ENCODE measurements at places on chromosomes 3 and 15.

DNA sequence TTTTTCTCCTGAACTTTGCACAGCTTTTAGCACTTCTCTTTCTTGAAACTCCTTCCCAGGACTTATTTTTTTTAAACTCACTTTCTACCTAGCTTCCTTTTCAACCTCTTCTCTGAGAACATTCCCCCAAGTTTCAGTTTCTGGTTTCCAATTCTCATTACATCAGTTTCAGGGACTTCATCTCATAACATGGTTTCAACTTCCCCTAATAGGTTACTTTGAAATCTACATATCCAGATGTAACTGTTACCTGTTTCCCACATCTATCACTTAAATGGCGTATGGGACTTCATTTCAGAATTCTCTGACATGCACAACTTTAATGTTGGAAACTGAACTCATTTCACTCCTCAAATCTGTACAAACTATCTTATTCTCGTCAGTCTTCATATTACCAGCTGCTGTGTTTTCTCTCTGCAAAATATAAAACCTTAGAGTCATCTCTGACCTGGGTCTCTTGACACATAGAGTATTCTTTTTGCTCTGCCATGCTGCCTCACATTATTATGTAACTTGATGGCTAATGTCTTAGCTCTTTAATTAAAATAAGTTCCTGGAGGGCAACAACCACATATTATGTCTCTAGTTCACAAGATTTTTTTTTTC lies 58.4 kb downstream of the NME9 start:
- DNase-seq: no peak

DNA sequence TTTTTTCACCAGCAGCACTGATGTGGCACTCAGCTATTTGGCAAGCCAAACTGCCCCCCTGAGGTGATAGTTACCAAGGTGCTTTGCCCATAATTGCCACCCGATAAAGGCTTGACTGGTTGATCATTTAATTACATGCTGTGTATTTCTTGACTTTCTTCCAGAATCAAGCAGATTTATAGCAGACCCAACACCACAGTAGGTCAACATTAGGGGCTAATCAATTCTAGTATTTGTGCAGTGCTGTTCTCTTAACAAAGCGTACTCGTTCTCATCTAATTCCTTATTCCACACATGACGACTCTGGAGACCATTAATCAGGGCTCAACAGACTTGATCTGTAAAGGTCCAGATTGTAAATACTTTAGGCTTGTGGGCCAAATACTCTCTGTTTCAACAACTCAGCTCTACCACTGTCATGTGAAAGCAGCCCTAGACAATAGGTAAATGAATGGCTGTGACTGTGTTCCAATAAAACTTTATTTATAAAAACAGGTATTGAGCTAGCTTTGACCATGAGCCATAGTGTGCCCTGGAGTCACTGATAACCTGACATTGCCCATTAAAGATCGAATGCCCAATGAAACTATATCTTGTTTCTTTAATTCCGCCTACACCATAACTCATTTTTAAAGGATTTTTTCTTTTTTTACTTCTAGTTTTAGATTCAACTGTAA lies 119.1 kb upstream of the TMC3 start:
- DNase-seq: no peak

GRCh38 chr15:59321000-59321689 lies 51.5 kb downstream of the MYO1E start:
- DNase-seq: no peak

- DNase-seq: no peak
These were observed 37.4 kb upstream of the NMNAT3 start for GRCh38 chr3:139715166-139715565.

DNA sequence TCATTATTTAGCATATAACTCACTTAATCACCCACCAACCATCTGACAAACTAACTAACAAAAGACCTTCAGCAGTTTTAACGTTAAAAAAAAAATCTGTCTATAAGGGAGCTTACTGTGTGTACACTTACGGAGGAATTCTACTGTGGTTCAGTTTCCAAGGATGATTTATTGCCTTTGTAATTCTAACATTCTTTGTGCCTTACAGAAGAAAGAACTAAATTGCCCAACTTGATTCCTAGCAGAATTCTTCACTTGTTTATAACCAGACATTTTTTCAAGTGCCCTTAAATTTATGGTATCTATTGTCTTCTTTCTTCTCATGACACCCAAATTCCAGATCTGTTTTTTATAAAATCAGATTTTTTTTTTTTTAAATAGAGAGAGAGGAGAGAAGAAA lies 119.7 kb upstream of the IGSF10 start:
- no peak for DNase-seq

GRCh38 chr3:94082391-94082937 lies 19.6 kb downstream of the NSUN3 start:
- DNase-seq: no peak

- DNase-seq: no peak
These were observed 37.4 kb downstream of the CPN2 start for GRCh38 chr3:194313560-194314387.

DNA sequence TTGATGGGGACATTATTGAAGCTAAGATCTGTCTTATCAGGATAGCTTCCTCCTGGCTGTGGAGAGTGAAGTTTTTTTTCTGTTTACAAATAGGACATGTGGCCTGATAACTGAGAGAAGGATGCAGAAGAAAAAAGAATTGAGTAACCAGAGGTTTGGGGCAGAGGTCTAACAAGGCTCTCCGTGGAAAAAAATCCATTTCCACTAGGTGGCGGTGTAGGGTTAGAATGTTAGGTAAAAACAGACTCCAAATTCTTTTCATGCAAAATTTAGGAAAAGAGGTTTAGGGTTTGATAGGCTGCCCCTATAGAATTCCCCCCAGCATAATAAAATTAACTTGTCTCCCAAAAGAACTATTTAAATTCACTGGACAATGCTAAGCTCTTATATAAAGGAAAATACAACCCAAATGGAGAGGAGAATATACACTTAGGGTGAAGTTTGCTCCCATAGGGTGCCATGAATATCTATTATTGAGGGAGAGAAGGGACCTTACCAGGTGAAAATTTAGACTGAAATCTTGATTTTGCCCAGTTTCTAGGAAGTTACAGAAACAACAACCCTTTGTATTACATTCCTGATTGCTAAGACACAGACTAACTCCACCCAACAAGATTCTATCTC lies 1560.4 kb downstream of the OTOL1 start:
- DNase-seq: no peak

- DNase-seq: no peak
These were observed 198.8 kb downstream of the XXYLT1 start for GRCh38 chr3:195071916-195072820.

GRCh38 chr3:108879915-108880314 lies 57.3 kb downstream of the TRAT1 start:
- no peak for DNase-seq

GRCh38 chr3:124113485-124113884 lies 121.6 kb upstream of the ROPN1 start:
- DNase-seq: no peak

- no peak for DNase-seq
These were observed 10.1 kb downstream of the VPS13C start for GRCh38 chr15:62050115-62050514.

DNA sequence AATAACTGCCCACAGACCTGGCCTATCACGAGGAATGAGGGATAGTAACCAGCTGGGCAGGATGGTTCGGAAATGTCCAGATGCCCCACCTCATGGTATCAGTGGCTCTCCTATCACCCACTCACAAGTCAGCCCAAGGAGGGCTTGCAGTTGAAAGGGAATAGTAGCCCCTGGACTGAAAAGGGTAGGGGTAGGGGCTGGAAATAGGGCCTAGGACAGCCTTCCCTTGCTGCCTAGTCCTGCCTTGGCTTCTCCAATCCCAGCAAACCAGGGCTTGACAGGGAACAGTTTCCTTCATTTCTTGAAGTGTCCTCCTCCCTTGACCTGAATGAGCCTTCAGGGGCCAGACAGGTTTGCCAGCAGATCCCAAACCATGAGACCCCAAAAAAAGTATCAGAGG lies 1.2 kb upstream of the CACNA2D2 start:
- DNase-seq: no peak

DNA sequence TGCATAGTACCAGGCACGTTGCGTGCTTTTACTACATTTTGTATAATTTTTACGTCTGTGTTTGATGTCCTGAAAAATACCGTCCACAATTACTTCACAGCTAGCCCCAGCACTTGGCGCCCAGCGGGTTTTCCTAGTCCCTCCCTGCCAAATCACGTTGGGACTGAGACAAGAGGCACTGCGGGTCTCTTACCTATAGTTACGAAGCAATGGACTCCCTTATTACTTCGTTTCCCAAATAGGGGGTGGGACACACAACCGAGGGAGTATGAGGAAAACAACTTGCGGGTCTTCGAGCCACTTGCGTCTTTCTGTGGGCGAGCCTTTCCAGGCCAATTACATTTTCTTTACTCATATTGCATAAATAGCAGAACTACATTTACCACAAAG lies 620 bp upstream of the CMSS1 start:
- DNase-seq: no peak

DNA sequence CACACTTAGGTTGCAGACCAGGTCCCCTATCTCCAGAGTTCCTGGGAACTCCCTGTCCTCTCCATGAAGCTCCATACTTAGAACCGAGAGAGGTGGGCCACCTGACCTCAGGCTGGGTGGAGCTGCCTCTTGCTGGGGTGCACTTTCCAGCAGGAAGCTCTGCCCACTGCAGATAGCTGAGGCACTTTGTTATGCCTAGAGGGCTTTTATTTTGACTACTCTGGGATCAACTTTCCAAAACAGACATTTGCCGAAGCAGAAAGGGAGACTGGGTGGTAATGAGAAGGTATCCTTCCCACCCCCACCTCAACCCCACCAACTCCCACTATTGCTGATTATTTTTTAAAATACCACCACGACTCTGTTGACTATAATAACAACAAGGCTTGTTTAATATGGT lies 54.7 kb downstream of the CLDN11 start:
- DNase-seq: no peak

- no peak for DNase-seq
These were observed 6.6 kb downstream of the EHD4 start for GRCh38 chr15:41965441-41966413.

DNA sequence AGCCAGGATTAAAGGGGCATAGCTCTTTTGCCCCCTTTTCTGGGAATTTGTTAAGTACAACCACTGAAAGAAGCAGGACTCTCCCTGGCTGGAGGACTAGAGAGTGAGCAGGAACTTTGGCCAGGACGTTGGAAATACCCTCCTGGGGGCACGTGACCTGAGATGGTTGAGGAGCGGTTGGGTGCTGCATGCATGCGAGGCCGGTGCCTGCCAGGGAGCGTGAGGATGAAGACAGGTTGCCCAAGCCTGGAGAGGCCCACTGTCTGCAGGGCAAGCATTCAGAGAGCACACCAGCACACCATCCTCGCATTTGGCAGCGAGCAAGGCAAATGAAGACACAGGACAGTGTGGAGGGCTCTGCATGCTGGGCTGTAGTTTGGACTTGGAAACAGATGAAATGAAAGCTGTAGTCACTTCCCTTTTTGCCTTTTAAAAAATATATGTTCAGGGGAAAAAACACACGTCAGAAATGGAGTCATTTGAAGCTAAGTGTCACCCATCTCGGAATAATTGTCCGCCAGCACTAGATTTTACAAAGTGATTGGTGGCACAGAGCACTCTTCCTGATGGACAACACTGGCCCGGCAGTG lies 217.6 kb downstream of the SLCO3A1 start:
- no peak for DNase-seq

- DNase-seq: no peak
These were observed 488.7 kb downstream of the AGBL1 start for GRCh38 chr15:86568378-86568777.

- no peak for DNase-seq
These were observed 66.9 kb downstream of the SLCO2A1 start for GRCh38 chr3:133962849-133963248.

- DNase-seq: no peak
These were observed 65.5 kb downstream of the CCR4 start for GRCh38 chr3:33016846-33017405.

DNA sequence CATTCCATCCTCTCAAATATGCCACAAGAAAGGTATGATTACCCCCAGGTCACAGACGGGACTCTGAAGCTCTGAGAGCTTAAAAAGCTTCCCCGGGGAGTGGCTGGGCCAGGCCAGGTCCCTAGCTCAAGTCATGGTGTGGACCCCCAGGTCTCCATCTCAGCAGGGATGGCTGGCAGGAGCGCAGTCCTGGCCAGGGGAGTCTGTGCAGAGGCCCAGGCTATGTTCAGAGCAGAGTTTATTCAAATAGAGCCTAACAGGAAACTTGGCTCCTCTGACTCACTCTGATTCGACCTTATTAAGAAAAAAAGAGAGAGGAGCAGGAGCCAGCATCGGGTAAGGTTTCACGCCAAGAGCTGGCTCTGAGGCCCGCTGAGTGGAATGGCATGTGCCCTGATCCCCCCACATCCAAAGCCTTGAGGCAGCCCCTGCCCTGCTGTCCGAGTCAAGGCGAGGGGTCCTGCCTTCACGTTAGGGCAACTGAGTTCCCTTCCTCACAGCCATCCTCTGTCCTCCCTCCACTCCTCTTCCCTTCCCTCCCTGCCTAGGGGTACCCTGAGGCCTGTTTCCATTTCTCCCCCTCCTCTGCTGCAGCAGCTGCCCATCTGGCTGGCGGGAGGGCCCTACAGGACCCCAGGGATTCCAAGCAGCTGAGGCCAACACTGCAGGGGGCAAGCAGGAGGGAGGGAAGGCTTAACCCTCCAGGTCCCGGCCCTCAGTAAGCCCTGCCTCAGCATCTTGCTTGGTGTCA lies 1.9 kb upstream of the LOXL1 start:
- no peak for DNase-seq

DNA sequence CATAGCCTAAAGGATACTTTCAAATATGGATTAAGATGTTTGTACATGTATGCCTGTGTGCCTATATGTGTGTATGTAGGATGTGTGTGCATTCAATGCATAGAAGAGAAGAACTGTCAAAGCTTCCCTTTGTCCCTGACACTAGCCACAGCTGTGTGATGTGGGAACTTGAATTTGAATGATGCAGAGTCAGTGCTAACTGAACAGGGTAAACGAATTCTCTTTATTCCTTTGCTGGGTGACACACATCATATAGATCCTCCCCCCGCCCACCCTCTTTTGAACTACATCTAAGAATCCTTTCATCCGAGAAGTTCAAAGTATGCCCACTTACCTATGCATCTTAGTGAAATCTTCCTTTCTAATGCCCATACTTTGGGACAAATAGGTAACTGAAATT lies 228.3 kb downstream of the GAP43 start:
- no peak for DNase-seq
